Fibroblast of skin of back (primary cell): ENCODE measurements at places on chromosomes 7 and 10.

GRCh38 chr7:22251281-22251680, 105.7 kb downstream of the RAPGEF5 start:
- DNase-seq = no peak

GRCh38 chr7:80732630-80733029, 94.2 kb downstream of the CD36 start:
- DNase-seq = no peak

- DNase-seq = no peak
Measured at GRCh38 chr10:93570383-93570782, 3.9 kb downstream of the FFAR4 start.

GRCh38 chr7:76023002-76023401, 24.8 kb downstream of the STYXL1 start:
- DNase-seq = no peak

GRCh38 chr10:125257521-125258108, 97.3 kb upstream of the CTBP2 start:
- no peak for DNase-seq

DNA sequence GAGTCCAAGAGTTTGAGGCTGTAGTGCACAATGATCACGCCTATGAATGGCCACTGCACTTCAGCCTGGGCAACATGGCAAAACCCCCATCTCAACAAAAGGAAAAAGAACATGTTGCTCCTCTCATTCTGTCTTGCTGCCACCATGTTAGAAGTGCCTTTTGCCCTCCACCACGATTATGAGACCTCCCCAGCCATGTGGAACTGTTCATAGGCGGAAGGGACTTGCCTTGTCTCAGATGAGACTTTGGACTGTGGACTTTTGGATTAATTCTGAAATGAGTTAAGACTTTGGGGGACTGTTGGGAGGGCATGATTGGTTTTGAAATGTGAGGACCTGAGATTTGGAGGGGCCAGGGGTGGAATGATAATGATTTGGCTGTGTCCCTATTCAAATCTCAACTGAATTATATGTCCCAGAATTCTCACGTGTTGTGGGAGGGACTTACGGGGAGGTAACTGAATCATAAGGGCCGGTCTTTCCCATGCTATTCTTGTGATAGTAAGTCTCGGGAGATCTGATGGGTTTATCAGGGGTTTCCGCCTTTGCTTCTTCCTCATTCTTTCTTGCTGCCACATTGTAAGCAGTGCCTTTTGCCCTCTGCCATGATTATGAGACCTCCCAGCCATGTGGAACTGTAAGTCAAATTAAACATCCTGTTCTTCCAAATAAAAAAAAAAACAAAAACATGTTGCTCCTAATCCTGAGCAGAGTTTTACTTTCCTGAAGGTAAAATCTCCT, 22.3 kb downstream of the DLG5 start:
- DNase-seq = no peak

DNA sequence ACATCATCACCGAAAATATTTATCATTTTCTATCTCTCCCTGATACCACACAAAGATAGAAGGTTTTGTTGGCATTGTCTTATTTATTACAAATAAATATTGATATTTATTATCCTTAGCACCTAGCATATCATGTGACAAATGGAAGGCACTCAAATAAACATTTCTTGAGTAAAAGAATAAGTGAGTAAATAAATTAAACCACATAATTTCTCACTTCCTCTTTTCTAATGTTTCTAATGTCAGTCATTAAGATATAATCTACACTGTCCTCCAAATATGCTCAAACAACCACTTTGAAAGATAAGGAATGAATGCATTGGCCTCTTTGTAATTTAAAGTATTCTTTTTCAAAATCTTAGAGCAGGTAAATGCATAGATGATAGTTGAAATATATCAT, 1027.8 kb upstream of the LRRTM3 start:
- no peak for DNase-seq

DNA sequence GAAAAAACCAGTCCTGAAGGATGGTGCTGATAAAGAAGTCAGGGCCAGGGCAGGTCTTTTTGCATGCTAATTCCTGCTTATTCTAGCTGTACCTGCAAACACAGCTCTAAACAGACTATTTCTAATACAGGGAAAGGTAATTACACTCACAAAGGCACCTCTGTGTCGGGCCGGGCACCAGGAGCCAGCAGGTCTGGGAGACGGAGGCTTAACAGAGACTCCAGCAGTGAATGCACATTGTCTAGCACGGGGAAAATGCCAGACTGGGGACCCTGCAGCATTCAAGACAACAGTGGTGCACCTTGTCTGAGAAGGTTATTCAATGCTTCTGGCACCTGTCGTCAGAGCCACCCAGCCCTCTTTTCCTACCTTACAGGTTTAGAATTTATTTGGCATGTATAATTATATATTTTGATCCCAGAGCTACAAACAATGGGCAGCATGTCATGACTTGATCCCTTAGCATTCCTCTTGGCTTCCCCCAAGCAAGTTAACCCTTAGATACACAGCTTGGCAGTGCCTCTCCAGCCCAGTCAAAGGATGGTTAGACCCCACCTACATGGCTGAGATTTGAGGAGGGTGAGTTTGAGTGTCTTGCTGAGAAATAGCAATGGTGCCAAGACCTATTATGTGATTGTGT, 185.2 kb downstream of the SLC25A13 start:
- no peak for DNase-seq

DNA sequence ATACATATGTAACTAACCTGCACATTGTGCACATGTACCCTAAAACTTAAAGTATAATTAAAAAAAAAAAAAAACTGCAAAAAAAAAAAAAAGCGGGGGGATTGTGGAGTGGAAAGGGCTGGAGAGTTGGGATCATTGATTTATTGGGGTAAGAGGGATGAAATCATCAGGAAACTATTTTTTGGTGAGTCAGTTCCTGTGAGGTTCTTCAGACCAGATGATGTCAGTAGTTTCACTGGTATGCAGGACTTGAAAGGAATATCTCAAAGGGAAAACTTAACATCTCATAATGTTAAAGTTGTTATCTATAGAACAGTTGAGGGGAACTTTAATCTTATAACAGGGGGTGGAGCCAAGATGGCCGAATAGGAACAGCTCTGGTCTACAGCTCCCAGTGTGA, 32.6 kb upstream of the TECTB start:
- peak; percentile 73 for DNase-seq

DNA sequence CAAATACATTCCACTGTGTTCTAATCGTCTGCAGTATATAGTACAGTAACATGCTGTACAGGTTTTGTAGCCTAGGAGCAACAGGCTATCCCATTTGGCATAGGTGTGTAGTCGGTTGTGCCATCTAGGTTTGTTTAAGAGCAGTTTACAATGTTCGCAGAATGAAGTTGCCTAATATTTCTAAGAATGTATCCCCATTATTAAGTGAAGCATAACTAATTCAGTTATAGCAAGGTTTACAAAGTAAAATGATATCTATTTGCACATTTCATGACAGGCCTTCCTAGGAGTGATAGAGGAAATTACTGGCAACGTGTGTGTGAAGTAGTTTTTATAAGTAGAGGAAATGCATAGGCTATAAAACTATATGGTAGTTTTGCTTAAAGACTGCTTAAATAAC, 4.0 kb downstream of the CREM start:
- no peak for DNase-seq

- no peak for DNase-seq
Measured at GRCh38 chr10:48468866-48469511, 135.9 kb downstream of the ARHGAP22 start.

DNA sequence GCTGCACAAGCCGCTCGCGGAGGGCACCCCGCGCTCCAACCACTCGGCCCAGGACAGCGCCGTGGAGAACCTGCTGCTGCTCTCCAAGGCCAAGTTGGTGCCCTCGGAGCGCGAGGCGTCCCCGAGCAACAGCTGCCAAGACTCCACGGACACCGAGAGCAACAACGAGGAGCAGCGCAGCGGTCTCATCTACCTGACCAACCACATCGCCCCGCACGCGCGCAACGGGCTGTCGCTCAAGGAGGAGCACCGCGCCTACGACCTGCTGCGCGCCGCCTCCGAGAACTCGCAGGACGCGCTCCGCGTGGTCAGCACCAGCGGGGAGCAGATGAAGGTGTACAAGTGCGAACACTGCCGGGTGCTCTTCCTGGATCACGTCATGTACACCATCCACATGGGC, 50.0 kb downstream of the FIGNL1 start:
- no peak for DNase-seq

DNA sequence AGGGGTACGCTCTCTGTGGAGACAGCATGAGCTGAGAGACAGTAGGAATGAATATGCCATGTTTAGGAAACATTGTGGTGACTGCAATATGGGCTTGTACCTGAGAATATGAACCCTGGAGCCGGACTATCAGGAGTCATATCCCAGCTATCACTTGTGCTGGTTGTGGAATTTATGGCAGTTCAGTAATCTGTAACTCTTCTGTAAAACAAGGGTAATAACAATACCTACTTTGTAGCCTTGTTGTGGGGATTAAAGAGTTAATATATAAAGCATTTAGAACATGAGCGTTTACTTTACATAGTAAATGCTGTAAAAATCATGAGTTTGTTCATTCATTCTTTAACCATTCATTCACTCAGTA, 44.4 kb downstream of the EXOC6 start:
- no peak for DNase-seq

DNA sequence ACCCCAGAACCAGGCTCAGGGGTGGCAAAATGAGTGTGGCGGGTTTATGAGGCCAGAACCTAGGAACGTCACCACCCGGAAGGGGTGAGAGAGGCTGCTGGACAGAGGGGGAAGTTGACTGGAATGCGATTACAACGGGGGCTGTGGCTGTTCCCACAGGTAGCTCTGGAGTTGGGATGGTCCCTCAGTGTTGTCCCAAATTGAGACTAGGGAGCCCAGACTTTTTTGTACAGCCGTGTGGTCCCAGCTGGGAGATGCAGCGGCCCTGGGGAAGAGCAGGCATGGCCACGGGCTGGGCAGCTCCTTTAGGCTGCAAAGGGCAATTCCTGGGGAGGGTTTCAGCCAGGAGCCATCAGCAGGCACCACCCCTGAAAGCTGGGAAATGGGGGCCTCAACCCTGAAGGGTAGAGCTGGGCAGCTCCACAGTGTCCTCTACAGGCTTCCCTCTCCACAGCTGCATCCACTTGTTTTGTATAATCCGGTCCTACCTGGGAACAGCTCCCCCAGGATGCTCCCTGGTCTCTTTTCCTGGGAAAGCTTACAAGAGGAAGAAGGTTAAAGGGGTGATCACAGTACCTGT, 11.0 kb upstream of the GDF10 start:
- no peak for DNase-seq

- no peak for DNase-seq
Measured at GRCh38 chr10:103789771-103790201, 65.6 kb downstream of the SH3PXD2A start.

GRCh38 chr10:70777063-70777875, 7.9 kb downstream of the TBATA start:
- DNase-seq = no peak

DNA sequence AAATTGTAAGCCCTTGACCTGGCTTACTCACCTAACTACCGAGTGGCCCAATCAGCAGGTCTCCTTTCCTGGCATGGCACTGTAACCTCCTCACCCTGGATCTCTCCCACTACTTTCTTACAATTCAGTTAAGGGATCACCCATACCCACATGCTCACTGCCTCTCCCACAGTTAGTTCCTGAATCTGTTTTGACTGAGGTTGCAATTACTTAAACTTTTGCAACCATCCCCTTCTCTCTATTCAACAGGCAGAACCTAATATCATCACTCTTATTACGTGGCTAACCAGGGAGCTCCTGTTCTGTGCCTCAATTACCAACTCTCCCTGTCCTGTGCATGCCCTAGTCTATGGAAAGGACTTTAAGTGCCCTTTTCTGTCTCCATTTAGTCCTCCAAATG, 84.2 kb upstream of the IKZF1 start:
- DNase-seq = no peak

DNA sequence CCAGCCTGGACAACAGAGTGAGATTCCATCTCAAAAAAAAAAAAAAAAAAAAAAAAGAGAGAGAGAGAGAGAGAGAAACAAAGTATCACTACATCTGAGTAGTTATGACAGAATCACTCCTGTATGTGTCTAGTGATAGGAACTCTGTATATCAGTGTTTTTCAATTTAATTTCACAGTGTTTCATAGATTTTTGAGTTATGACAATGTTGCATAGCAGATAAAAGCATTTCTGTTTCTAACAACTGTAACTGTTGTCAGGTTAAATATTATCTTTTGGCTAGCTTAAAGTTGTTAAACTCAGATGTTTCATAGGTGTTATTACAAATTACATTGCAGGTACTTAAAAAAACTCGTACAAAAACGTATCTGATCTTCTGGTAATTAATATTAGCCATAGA, 60.3 kb downstream of the PLXDC2 start:
- no peak for DNase-seq

DNA sequence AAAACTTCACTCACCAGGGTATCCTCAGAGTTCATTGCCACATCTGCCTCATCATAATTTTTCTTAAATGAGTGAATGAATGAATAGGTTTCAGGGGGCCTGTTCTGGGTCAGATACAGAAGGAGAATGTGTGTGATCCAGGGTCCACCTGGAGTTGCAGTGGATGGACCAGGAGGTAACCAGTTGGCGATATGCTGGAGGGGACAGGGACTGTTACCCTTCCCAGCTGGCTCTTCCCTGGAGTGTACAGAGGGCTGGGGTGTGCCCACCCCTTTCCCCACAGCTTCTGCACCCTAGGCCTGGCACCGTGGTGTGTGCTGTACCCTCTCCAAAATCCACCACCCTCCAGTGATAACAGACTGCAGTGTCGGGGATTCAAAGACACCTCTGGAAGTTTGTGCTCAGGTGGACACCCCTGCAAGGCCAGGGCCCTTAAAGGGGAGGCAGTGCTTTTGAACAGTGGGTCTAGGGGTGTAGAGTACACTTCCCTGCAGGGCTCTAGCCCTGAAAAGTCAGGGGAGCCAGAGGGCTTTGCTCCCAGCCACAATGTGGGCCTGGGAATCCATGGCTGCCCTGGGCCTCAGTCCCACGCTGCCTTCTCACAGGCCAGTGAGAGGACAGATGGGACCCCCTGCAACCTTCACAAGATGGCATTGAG, 134.4 kb upstream of the UNC5B start:
- no peak for DNase-seq

- DNase-seq = no peak
Measured at GRCh38 chr10:119386666-119387065, 155.9 kb downstream of the RGS10 start.

- no peak for DNase-seq
Measured at GRCh38 chr10:102652170-102652916, 8.1 kb downstream of the TRIM8 start.

DNA sequence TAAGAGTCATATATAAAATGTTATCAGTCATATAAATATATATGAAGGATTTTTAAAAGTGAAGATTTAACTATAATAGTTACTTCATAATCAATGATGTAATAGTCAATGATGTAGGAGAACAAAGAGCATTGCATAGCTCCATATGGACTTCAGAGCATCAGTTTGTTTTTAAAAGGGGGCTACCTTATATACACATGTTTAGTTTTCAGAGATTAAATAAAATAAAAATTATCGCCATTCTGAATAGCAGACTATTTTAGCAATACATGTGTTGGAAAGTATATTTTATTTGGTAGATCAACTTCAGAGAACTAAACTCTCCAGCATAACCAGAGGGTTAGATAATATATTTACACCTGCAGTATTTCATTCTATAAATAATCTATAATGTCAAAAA, 29.1 kb upstream of the EPC1 start:
- DNase-seq = no peak
